Effector memory CD8-positive, alpha-beta T cell (primary cell): ENCODE measurements at places on chromosomes 12 and 14.

- DNase-seq = no peak
These were observed 166.7 kb upstream of the E2F7 start for GRCh38 chr12:77232045-77232444.

- DNase-seq = no peak
These were observed 132.1 kb downstream of the ANKS1B start for GRCh38 chr12:99852666-99853065.

- DNase-seq = no peak
These were observed 1.0 kb upstream of the SINHCAF start for GRCh38 chr12:31326736-31327659.

- no peak for DNase-seq
These were observed 65.9 kb upstream of the NUDT4 start for GRCh38 chr12:93311827-93312226.

DNA sequence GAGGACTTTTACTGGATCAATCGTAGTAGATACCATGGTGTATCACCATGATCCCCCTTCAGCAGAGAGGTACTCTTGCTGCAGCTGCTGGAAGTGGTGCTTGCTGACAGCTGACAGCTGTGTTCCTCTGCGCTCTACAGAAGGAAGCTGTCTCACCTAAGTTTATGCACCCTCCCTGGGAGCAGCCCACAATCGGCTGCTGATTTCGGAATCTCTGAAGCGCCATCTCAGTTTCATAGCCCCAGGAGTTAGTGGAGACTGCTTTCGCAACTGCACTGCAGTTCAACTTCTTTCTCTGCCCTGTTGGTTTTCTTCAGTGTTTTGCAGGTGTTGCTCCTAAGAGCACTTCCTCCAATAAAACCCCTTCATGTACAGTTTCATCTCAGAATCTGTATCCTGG, 237.9 kb downstream of the PAWR start:
- DNase-seq = no peak

GRCh38 chr14:104879201-104879982, 14.3 kb downstream of the CEP170B start:
- no peak for DNase-seq

DNA sequence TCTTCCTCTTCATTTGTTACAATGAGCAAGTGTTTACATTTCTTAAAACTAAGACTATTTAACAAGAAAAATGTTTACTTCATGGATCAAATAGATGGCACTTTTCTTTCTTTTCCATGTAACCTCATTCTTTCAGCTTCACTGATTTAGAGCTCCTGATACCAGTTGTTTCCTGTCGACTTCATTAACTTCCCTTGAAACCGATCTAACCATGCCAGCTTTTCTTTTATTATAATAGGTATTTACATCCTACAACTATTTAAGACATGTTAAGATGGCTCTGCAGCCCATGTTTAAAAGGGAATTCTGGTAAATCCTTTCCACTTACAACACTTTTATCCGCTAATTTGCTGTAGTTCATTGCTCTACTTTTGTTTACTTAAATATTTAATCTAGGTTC, 107.3 kb upstream of the DCN start:
- DNase-seq = no peak

GRCh38 chr14:33945210-33946088, 5.4 kb downstream of the EGLN3 start:
- no peak for DNase-seq

DNA sequence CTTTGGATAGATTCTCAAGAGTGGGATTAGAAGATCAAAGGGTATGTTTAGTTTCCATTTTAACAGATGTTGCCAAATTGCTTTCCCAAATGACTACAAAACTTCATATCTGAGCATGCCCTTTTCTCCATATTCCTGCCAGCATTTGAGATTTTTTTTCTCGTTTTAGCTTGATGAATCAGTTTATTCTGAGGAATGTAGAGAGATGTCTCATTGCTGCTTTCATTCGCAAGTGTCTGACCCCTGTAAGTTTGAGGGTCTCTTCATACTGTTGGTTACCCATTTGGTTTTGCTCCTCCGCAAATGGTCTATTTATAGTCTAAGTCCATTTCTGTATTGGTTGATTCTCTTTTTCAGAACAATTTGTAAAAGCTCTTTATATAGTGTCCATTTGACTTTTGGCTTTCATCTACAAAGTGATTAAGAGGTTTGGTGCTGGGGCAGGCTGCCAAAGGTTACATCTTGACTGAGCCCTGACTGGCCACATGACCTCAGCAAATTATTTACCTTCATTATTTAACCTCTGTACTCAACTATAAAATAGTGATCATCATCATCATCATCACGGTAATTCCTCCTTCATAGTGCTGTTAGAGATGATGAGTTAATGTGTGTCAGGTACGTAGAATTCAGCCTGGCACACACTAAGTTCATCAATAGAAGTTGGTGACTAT, 33.6 kb downstream of the HCAR2 start:
- DNase-seq = no peak

- no peak for DNase-seq
These were observed 11.0 kb downstream of the SPTLC2 start for GRCh38 chr14:77605392-77605972.

- no peak for DNase-seq
These were observed 56.9 kb upstream of the TCL1A start for GRCh38 chr14:95770777-95771176.

DNA sequence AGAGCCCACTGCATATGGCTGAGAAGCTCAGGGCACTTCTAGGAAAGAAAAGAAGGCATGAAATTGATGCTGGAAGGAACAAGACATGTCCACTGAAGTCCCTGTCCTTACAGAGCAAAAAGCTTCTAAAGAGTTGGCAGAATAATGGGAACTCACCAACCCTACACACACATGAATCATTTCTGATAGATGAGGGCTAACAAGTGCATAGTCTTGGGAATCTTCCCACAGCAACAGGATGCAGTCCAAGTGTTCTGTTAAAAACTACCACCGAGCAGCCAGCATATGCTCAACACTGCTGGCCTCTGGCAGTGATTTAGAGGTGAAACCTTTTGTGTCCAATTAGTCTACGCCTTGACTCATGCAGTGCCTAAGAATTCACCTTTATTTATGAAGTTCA, 44.8 kb downstream of the RHOJ start:
- DNase-seq = no peak

GRCh38 chr14:58977366-58977765, 211.1 kb upstream of the DAAM1 start:
- no peak for DNase-seq

- DNase-seq = peak; percentile 64
These were observed 413.7 kb downstream of the PCNX1 start for GRCh38 chr14:71320734-71321573.

GRCh38 chr12:64746663-64747062, 12.5 kb downstream of the GNS start:
- DNase-seq = no peak

- DNase-seq = no peak
These were observed 7.3 kb downstream of the TTC7B start for GRCh38 chr14:90808759-90809529.

- no peak for DNase-seq
These were observed 35.2 kb downstream of the SLC8B1 start for GRCh38 chr12:113299619-113300237.

GRCh38 chr12:75781532-75782046, 250.0 kb downstream of the PHLDA1 start:
- DNase-seq = no peak

GRCh38 chr14:53495846-53496343, 342.8 kb upstream of the DDHD1 start:
- DNase-seq = no peak

GRCh38 chr14:57712102-57712501, 153.8 kb downstream of the SLC35F4 start:
- no peak for DNase-seq

DNA sequence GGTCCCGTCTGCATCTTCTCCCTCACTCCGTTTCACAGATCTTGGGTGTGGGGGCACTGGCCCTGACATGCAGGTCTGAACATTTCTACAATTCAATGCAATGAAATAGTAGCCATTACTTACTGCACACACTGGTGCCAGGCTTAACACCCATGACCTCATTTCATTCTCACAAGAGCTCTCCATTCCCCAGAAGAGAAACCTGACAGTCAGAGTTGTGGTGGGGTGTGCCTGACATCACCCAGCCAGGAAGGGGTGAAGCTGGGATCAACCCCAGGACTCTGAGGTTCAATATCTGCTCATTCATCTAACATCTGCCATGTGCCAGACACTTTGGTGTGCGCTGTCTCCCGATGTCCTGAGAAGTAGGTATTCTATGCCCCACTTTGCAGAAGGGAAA, 34.7 kb downstream of the MVK start:
- DNase-seq = no peak

DNA sequence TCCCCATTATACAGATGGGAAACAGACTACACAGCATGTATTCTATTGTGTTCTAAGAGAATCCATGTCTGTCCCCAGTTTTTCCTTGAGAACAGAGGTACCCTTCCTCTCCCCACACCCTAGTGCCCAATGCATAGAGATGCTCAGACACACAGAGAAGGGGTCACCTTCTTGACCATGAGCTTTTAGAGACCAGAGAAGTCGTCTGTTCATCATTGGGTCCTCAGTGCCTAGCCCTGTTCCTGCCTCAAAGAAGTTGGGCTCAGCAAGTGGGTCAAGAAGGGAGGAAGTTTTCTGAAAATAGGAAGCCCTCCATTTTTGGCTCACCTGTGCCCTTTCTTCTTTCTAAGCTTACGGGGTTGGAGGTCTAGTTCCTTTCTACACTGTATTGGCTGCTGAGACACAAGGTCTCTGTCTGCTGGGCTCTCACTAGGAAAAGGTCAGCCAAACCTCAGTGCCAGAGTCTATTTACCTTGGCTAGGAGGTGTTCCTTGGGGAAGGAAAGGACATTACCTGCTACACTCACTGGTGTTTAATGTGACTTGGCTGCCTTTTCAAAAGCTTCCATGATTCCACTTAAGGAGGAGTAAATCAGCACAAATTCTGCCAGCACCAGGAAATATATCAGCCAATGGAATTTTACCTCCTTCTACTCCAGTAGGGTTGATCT, 198.5 kb upstream of the PWP1 start:
- no peak for DNase-seq

GRCh38 chr14:59363531-59364226, 101.5 kb downstream of the GPR135 start:
- DNase-seq = no peak

DNA sequence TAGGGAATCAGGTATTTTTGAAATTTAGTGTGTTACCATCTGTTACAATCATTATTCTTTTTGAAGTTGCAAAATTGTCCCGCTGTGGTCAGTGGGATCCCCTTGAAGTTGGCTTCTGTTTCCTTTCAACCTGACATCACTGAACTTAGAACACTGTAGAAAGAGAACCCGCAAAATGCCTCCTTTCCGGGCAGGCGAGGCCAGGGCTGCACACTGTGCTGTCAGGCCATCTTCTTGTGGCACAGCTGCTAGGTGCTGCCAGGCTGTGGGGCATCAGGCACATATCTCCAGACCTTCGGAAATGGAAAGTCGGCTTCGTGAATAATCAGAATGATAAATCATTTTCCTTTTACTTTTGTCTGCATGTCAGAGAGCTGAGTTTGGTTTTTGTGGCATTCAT, 103.5 kb downstream of the GLT1D1 start:
- no peak for DNase-seq

GRCh38 chr12:118269806-118270205, 102.9 kb downstream of the TAOK3 start:
- DNase-seq = no peak

- no peak for DNase-seq
These were observed 34.6 kb upstream of the NFKBIA start for GRCh38 chr14:35438910-35439713.

- DNase-seq = no peak
These were observed 76.6 kb upstream of the KCNH3 start for GRCh38 chr12:49462083-49462744.

- DNase-seq = no peak
These were observed 751 bp upstream of the HRK start for GRCh38 chr12:116881877-116882507.

- DNase-seq = no peak
These were observed 8.7 kb downstream of the TMEM119 start for GRCh38 chr12:108589028-108589839.

- DNase-seq = no peak
These were observed 70.8 kb downstream of the WNK1 start for GRCh38 chr12:823028-823698.

- no peak for DNase-seq
These were observed 982.9 kb upstream of the TMEM132C start for GRCh38 chr12:127284021-127284420.

GRCh38 chr12:88093573-88093972, 48.3 kb downstream of the CEP290 start:
- DNase-seq = no peak

- no peak for DNase-seq
These were observed 1.8 kb upstream of the GLIPR1L2 start for GRCh38 chr12:75389061-75389460.

DNA sequence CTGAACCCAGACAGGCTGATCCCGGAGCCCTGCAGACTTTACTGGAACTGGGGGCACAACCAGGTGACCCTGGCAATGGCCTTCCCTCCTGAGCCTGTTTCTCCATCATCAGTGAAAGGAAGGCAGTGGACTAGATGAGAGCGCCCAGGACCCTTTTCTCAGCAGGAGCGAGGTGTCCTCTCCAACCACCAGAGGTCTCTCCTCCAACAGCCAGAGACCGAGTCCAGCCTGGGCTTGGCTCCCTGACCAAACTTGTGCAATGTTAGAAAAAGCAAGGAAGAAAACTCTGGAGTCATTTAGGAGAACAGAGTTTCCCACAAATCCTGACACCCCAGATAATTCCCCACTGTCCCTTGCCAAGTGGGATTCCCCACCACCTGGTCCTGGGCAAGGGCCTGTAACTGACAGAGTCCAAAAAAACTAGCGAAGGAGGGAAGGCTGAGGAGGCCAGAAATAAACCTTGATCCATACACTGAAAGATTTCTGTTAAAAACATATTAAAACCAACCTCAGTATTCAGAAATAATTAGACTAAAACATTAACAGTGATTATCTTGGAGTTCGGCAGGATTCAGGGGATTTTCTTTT, 9.0 kb downstream of the RPS6KL1 start:
- no peak for DNase-seq

DNA sequence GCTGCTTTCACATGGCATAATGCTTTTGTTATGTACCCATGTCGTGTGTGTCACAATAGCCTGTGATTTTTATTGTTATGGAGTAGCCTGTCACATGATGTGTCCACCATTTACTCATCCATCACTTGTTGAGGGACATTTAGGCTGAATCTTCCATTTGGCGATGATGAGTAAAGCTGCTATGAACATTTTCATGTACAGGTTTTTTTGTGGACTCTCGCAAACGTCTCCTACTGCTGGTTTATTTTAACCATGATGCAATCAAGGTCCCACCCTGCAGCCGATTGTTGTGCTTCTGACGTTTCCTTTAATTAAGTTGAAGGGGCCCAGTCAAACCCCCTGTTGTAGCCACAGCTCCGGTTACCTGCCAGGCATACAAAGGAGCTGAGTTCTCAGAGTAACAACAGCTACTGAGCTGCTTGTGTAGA, 63.2 kb downstream of the ZNF664 start:
- no peak for DNase-seq

- no peak for DNase-seq
These were observed 239.3 kb upstream of the PRICKLE1 start for GRCh38 chr12:42828836-42829235.
